ENCODE measurements at places on chromosomes 5 and 9. TPM values are rescaled to one million over a fixed set of nuclear protein-coding genes. Genes with fewer than 3 reads are reported as not detected.

DNA sequence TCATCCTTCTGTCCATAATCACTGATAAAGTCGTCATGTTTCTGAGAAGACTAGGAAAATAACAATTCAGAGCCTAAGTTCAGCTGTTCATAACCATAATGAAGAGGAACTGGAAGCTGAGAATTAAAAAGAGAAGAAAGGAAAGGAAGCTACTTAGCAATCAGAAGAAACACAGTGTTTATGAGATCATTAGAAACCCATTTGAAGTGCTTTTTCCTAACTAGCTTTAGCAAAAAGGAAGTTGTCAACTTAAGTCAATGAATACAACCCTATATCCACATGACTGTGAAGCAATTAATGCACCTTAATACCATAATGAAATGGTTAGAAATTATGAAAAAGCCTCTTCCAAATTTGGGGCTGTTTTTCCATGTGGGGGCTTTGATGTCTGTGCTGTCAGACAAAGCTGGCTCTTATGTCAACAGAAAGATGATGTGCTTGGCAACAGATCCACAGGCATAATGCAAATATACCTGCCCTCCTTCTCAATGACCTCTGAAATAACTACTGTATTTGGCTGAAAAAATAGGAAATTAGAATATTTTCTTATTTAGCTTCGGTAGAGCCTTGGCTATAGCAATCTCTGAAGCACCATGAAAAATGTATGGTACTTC, 463.5 kb downstream of the RASEF start:
- no peaks in the 10 kb centered on the region for H3K36me3 ChIP-seq
- no peak overlapping the region for H3K27ac ChIP-seq
- H3K27me3 ChIP-seq, result no peaks in the 10 kb centered on the region
- no peak for DNase-seq

GRCh38 chr5:25862276-25862675, 1176.1 kb downstream of the CDH9 start:
- DNase-seq, result no peak
- no peaks in the 10 kb centered on the region for H3K36me3 ChIP-seq
- H3K27me3 ChIP-seq, result no peaks in the 10 kb centered on the region
- H3K4me1 ChIP-seq, result no peaks in the 10 kb centered on the region
- H3K4me3 ChIP-seq, result no peak overlapping the region
- no peak overlapping the region for H3K27ac ChIP-seq

- H3K27ac ChIP-seq, result no peak overlapping the region
- no peak overlapping the region for H3K4me3 ChIP-seq
- H3K27me3 ChIP-seq, result no peaks in the 10 kb centered on the region
- no peaks in the 10 kb centered on the region for H3K36me3 ChIP-seq
Measured at GRCh38 chr9:68970151-68970550, 43.8 kb downstream of the PRKACG start.

GRCh38 chr9:108603141-108603540, 252.6 kb downstream of the ACTL7B start:
- no peaks in the 10 kb centered on the region for H3K36me3 ChIP-seq
- H3K4me1 ChIP-seq, result no peaks in the 10 kb centered on the region
- no peak overlapping the region for H3K27ac ChIP-seq
- H3K4me3 ChIP-seq, result no peak overlapping the region
- no peak for DNase-seq
- no peaks in the 10 kb centered on the region for H3K27me3 ChIP-seq

GRCh38 chr9:1415146-1415545, 365.0 kb downstream of the DMRT2 start:
- no peaks in the 10 kb centered on the region for H3K36me3 ChIP-seq
- no peak for DNase-seq
- H3K4me3 ChIP-seq, result no peak overlapping the region
- no peaks in the 10 kb centered on the region for H3K4me1 ChIP-seq
- no peak overlapping the region for H3K27ac ChIP-seq

The IER5L gene
- total RNA-seq, result 1.3 TPM

Data from activated CD4-positive, alpha-beta memory T cell treated with anti-CD3 and anti-CD28 coated beads for 36 hours (primary cell).